ENCODE measurements at places on chromosomes 1 and 21.
A peak's percentile ranks its signal among the peaks of the same experiment; 100 is the strongest.

- no peak for DNase-seq
Measured at GRCh38 chr21:45950740-45951515, 30.6 kb upstream of the COL6A1 start.

DNA sequence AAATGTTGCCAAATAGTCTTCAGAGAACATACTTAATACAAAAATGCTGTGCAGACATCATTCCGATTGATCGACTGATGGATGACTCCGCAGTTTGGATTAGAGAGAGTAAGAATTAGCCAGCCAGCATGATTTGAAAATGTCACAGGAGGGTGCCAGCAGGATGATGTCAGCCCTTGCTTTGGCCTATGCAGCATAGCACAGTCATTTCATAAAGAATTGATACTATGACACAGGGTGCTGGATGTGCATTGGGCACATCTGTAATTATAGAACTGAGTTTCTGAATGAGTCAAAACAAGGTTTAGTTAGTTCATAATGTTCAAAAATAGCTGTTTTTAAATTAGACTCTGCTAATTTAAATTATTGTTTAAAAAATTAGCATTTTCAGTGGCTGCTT lies 21.6 kb upstream of the TRAF5 start:
- no peak for DNase-seq

DNA sequence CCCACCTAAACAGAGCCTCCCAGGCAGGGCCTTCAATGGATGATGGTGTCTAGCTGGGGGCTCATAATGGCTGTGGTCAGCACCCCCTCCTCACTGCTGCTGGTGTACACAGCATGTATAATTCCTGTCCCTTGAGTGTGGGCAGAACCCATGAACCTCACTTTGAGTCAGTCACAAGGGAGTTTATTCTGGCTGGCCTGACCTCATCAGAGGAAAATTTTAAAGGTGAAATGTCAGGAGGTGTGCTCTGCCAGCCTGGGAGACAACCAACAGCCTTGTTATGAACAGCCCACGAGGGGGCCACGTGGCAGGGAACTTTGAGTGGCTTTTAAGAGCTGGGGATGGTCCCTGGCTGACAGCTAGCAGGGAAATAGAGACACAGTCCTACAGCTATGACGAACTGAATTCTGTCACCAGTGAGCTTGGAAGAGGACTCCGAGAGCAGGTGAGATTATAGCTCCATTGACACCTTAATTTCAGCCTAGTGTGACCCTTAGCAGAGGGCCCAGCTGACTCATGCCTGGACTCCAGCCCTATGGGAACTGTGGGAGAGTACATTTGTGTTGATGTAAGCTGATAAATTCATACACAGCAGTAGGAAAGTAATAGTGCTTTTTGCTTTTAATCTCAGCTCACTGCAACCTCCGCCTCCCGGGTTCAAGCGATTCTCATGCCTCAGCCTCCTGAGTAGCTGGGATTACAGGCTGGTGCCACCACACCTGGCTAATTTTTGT lies 73.5 kb upstream of the RUNX3 start:
- no peak for DNase-seq

DNA sequence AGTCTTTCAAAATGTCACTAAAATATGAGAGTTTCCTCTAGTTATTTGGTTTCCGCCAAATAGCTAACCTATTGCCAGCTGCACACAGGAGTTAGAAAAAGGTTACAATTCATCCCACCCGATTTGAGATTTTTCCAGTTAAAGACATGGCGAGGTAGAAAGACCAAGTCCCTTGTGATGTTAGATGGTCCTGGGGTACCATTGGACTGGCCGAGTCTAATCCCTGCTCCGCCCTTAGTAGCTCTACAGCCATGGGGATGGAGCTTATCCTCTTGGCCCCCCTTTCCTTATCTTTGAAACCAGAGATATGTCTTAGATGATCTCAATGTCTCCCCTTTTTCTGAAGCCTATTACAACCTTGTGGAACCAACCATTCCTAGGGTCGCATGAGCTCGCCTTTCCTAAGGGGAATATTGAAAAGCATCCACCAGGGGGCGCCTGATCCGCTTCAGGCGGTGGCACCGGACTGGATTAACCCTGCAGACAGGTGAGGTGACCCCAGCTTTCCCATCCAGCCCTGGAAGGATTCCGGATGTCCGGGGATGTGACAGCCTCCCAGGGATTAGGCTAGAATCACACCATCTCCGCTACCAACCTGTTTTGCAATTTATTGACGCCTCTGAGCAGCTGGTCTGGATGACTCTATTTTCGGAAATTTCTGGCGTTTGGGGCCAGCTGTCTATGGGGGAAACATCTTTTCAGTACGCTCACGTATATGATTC lies 68.3 kb upstream of the SIM2 start:
- DNase-seq, result peak; percentile 51

- no peak for DNase-seq
Measured at GRCh38 chr1:61301824-61302657, 219.7 kb downstream of the NFIA start.

- no peak for DNase-seq
Measured at GRCh38 chr21:38956856-38957571, 151.3 kb downstream of the ETS2 start.

All from stimulated activated CD8-positive, alpha-beta memory T cell treated with anti-CD3 and anti-CD28 coated beads, Interleukin-7, amount 100 ng/mL, for 1 hour (primary cell).